ENCODE measurements at places on chromosomes 1 and 21.

GRCh38 chr1:45282351-45282750 is 44.3 kb upstream of the HPDL start:
- DNase-seq: no peak

DNA sequence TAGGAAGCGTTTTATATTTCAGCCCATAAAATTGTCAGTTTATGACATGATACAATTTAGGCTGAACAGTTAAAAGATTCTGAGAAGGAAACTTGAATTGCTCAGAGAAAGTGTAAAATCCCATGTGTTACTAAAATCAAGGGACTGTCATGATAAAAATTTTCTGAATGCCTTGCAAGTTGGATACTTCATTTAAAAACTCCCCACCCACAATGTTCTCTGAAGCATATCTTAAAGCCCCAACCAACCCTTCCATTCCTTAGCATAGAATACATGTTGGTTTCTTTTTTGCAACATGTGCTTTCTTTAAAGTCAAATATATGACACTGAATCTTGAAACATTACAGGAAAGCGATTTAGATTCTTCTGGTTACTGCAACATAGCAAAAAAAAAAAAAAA is 97.4 kb downstream of the MRPL39 start:
- no peak for DNase-seq

DNA sequence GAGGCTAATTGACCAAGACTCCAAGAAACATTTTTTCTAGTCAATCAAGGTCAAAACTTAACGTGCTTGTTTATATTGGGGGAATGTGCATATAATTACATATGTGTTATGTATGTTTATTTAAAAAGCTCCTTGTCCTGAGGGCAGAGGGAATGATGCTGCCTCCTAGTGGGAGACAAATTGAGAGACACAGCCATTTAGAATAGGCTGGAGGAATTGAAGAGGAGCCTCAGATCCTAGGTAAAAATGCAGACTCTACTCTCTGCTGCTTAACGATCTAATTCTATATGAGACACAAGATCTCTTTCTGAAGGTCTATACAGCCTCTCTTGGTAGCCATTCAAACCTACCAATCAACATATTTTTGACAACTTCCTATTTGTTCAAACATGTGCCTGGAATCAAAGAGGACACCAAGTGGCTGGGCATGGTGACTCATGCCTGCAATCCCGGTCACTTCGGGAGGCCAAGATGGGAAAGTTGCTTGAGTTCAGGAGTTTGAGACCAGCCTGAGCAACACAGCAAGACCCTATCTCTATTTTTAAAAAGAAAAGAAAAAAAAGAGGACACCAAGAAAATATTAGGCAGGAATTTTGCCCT is 136.6 kb upstream of the ZNF648 start:
- DNase-seq: no peak

- DNase-seq: no peak
Observed at GRCh38 chr21:43643193-43643592, 16.1 kb downstream of the HSF2BP start.

- no peak for DNase-seq
Observed at GRCh38 chr21:24693779-24694178, 913.5 kb downstream of the MRPL39 start.

DNA sequence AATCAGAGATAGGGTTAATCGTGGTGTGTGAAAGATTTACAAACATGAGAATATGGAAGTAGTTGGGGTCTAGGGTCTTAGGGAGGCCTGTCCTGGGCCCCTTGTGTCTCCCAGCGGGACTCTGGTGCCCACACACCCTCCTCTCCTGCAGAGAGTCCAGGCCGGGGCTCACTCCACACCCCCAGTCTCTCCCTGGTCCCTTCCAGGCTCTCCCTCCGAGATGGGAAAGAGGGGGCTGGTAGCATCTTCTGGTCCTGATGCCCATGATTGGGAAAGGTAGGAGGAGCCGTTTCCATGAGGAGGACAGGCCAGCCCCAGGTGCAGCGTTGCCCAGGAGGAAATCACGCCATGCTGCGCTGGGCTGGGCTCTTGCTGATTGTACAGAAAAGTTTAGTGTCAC is 26.6 kb downstream of the PCNT start:
- no peak for DNase-seq

GRCh38 chr1:109874445-109874844 is 36.2 kb upstream of the CSF1 start:
- DNase-seq: no peak

GRCh38 chr21:42302794-42303193 is 12.4 kb downstream of the TFF3 start:
- no peak for DNase-seq

- no peak for DNase-seq
Observed at GRCh38 chr21:33411949-33412430, 8.8 kb downstream of the IFNGR2 start.

GRCh38 chr1:54013393-54014008 is 4.5 kb downstream of the LDLRAD1 start:
- no peak for DNase-seq

- DNase-seq: no peak
Observed at GRCh38 chr1:6889875-6890480, 104.7 kb downstream of the CAMTA1 start.

DNA sequence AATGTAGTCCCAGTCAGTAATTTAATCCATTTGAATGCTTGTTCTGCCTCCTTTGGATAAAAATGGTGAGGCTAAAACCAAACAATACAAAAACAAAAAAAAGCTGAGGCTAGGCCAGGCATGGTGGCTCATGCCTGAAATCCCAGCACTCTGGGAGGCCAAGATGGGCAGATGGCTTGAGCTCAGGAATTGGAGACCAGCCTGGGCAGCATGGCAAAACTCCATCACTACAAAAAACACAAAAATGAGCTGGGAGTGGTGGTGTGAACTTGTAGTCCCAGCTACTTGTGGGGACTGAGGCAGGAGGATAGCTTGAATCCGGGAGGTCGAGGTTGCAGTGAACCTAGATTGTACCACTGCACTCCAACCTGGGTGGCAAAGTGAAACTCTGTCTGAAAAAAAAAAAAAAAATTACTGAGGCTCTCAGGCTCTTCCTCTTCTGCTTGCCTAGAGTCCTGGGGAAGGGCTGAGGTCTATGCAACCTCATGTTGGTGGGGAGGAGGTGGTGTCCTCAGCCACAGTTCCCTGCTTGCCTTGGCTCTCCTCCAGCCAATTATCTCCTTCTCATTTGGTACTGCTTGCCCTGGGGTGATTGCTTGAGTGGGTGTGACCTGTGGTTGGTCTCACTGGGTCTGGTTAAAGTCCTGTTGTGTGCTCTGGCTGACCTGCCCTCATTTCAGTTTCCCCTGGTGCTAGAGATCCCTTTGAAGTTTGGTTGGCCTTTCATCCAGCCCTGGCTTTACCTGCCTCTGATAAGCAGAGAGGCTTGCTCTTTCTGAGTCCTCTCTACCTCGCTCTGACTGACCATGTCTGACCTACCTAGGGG is 20.9 kb downstream of the S1PR1 start:
- DNase-seq: no peak

DNA sequence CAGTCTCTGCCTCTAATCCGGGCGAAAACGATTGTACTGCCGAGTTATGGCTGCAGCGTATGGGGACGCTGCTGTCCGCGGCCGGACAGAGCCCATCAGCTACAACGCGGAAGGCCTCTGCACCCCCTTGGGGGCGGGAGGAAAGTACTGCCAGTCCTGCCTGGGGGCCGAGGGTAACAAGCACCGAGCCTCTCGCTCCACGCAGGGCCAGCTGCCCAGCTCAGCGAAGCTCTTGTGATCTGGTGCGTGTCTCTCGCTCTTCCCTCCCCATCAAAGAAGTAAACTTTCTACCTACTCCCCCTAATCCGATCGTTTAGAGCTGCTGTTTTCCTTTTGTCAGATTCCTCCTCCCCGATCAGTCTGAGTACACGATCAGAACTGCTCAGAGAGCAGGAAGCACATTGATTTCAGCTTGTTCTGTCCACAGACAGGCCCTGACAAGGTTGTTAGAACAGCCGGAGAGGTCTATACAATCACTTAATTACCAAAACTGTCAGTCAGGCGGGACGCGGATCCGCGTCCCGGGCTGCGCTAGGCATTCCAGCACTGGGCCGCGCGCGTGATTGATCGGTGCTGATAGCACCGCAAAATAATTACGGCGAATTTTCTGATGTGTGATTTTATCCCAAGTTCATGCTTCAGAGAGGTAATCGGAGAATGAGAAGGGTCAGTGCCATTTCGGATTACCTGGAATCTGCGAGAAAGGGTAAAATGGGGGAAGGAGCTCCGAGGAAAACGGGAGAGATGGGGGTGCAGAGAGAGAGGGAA is 8.7 kb upstream of the BARHL2 start:
- no peak for DNase-seq

DNA sequence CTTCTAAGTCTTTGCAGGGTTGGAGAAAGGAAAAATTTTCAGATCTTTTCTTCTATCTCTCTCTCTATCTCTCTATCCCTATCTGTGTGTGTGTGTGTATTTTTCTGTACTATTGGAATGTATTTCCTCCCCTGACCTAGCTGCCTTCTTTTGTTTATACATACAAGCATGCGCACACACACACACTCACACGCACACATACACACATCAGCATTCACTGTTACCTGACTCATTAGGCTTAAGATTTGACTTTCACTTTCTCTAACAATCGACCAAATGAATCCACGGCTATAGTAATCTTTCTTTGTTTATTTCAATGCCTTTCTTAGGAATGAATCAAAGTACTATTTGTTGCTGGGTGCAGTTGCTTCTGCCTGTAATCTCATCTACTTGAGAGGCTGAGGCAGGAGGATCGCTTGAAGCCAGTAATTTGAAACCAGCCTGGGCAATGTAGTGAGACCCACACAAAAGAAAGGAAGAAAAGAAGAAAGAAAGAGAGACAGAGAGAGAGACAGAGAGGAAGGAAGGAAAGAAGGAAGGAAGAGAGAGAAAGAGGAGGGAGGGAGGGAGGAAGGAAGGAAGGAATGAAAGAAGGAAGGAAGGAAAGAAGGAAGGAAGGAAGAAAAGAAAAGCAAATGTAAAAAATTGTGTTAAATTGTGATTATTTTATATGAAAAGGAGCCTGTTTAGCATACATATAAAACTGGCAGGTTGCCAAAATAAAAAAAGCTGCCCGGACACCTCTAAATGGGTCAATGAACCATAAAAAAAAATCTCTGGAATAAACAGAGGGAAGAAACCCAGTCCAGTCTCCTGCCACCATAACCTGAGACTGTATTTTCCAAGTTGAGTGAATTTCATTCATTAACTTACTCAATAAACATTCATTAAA is 206.8 kb downstream of the ZNF326 start:
- no peak for DNase-seq

- no peak for DNase-seq
Observed at GRCh38 chr1:162982364-162982763, 86.8 kb upstream of the RGS4 start.

DNA sequence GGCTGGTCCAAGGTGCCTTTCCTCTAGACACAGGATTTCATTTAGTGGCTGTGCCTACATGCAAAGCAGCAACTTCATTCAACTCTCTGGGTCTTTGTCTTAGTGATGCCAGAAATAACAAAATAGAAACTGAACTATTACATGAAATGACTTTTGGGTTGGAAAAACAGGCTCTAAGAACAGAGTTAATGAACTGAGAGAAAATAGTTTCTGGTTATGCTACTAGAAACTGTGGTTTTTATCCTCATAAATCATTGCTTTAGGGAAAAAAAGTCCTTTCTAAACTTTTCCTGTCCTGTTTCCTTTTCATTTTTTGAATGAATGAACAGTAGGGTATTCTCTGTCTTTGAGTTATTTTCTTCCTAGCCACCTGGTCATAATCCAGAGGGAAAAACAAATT is 424.0 kb downstream of the KIF26B start:
- no peak for DNase-seq

GRCh38 chr1:117161887-117162286 is 40.3 kb upstream of the TRIM45 start:
- no peak for DNase-seq

GRCh38 chr1:86289746-86290145 is 106.4 kb downstream of the ODF2L start:
- no peak for DNase-seq

- no peak for DNase-seq
Observed at GRCh38 chr1:202562444-202563060, 147.7 kb downstream of the SYT2 start.

DNA sequence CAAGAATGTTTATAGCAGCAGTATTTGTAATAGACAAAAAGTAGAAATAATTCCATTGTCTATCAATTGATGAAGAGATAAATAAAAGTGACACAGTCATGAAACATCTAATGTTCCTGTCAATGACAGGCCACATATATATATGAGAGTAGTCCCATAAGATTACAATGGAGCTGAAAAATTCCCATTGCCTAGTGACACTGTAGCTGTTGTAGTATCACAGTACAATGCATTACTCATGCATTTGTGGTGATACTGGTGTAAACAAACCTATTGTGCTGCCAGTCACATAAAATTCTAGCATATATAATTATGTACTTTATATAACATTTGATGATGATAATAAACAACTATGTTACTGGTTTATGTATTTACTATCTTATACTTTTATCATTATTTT is 141.9 kb upstream of the LYPLAL1 start:
- DNase-seq: no peak

GRCh38 chr21:15210235-15210678 is 145.5 kb upstream of the NRIP1 start:
- no peak for DNase-seq
